Anterior cingulate cortex (tissue), 58 donors: ENCODE measurements at places on chromosomes 1 and 21.

- no peak for DNase-seq
Observed at GRCh38 chr1:5475572-5475971, 516.7 kb downstream of the NPHP4 start.

DNA sequence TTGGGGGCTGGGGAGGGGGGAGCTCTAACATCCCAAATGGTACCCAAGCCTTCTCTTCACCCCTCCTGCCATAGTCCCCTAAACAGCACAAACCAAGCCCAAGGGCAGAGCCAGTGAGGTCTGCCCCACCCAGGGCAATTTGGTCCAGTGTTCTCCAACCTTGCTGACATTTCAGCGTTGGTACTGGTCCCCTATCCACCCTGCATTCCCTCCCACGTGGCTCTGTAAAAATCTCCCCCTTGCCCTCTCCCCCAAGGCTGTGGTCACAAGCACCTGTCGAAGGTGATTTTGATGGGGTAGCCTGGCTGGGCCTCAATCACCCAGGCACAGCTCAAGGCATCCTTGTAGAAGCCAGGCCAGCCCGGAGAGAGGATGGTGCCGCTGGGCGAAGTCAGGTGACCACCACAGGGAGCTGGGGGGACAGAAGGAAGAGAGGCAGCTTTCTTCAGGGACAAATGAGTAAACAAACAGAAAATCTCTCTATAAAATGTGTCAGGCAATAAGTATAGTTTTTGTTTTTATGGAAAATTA lies 137.5 kb upstream of the HMGB4 start:
- no peak for DNase-seq

- DNase-seq: no peak
Observed at GRCh38 chr1:56904663-56905397, 50.2 kb downstream of the C8A start.

- DNase-seq: no peak
Observed at GRCh38 chr21:39006571-39007311, 176.5 kb downstream of the PSMG1 start.

DNA sequence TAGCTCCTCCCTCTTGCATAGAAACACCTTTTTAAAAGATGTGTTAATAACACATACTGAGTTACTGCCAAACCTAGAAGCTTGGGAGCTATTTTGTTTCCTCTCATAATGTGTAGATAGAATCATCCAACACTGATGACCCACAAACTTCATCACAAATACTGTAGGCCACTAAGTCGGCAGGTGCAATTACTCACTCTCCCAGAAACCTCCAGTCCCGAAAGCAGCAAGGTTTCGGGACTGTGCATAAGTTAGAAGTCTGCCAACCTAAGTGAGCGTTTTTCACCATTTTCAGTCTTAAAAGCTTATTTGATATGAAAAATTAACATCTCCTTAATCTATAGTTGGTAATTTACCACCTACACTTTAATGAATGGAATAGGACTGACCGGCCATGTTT lies 32.0 kb downstream of the C1orf198 start:
- no peak for DNase-seq

DNA sequence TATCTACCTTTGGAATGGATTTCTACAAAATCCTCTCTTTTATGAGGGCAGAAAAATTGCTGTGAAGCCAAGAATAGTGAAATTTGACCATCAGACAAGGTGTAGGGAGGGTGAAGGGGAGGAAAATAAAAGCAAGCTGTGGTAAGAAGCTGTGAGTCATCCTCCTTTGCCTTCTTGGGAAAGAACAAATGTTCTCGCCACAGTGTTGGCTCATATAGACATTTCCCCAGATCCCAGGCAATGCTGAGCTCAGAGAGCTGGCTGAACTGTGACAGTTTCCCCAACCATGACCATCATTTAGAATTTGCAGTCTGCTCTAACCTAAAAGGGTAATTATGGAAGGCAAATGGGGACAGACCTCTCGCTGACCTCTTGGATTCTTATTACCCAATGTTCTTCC lies 235.4 kb downstream of the PBX1 start:
- DNase-seq: no peak

GRCh38 chr1:110502402-110503151 lies 16.4 kb downstream of the KCNA10 start:
- no peak for DNase-seq

DNA sequence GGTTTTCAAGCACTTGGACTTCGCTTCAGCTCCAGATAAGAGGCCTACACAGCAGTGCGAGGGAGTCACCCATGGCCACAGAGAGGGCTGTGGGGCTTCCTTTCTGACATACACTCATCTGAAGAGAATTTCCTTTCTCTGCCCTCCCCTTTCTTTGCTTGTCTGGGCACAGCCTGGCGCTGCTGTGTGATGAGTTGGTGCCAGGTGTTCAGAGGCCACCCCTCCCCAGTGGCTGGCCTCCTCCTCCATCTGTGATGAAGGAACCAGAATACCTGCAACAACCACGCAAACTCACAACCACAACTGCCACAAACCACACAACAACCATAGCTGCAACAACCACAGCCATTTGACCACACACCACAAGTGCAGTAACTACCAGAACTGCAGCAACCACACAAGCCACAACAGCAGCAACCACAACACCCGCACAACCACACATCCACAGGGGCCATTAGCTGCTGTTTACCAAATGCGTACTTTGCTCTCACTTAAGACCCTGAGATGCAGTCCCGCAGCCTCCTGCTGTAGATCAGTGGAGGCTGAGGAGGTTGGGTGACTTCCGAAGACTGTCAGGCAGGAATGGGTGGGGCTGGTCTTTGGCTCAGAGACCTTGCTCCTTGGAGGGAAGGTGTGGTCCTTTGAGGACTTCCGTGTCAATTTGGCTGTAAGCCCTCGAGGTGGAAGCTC lies 71.1 kb downstream of the IER5 start:
- no peak for DNase-seq

- DNase-seq: no peak
Observed at GRCh38 chr1:11935057-11935412, 518 bp downstream of the PLOD1 start.

GRCh38 chr1:56901716-56902115 lies 47.1 kb downstream of the C8A start:
- DNase-seq: no peak

GRCh38 chr1:153536671-153537375 lies 1.0 kb upstream of the S100A6 start:
- DNase-seq: no peak

- DNase-seq: no peak
Observed at GRCh38 chr1:28123461-28123961, 35.1 kb upstream of the EYA3 start.

GRCh38 chr1:158353303-158354075 lies at the start of gene CD1E:
Gene CD1E, plus strand, starts transcription at chr1:158353894. Its CDS starts 95 bp downstream, at chr1:158353989.
- no peak for DNase-seq

DNA sequence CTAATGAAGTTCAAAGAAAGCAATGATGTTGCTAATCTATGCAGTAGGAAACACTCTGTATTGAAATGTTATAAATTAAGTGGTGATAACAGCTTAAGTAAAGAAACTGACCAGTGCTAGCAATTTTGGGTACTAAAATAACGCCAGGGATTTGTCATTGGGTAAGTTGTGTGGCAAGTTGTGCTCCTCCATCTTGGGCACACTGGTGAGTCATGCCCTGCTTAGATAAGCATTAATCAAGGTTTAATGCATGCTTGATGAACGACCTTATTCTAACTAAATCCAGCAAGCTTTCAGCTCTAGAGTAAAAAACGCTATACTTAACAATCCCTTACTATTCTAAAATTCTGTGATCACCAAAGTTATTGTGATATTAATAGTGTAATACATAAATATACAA lies 25.2 kb downstream of the VAMP4 start:
- DNase-seq: no peak

- no peak for DNase-seq
Observed at GRCh38 chr1:21594935-21595897, 73.9 kb downstream of the RAP1GAP start.

DNA sequence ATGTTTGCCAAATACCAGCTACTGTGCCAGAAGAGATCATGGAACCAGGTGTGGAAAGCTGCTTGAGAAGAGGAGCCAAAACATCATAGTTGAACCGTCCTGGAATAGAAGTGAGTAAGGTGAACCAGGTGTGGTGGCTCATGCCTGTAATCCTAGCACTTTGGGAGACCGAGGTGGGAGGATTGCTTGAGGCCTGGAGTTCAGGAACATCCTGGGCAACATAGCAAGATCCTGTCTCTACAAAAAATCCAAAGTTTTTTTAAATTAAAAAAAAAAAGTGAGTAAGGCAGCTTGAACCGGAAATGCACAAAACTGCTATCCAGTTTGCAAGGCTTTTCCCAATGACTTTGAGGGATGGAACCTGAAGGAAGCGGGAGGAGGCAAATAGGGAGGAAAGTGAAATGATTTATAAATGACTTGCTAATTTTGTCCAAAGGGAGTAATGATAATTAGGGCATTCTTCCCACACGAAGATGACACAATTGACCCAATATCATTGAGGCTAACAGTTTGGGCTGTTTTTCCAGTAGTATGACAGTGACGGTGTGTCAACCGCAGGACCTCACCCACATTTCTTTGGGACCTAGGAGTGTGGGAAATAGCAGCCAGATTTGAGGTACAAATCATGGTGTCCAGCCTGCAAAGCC lies 1.5 kb upstream of the CNN3 start:
- no peak for DNase-seq

DNA sequence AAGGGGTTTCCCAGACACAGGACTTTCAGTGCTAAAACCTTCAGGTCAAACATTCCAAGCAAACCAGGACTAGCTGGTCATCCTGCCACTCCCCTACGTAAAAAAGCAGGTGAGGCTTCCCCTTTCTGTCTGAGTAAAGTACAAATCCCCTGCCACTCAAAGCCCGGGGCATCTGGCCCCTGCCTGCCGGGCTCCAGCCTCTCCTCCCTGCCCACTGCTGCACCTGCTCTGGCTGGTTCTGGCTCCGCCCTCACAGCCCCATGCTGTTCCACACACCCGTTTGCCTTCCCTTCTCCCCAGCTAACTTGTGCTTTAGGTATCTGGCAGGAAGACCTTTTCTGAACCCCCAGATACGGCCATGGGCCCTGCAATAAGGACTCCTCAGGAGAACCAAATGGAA lies 23.3 kb upstream of the S100A7 start:
- DNase-seq: no peak

DNA sequence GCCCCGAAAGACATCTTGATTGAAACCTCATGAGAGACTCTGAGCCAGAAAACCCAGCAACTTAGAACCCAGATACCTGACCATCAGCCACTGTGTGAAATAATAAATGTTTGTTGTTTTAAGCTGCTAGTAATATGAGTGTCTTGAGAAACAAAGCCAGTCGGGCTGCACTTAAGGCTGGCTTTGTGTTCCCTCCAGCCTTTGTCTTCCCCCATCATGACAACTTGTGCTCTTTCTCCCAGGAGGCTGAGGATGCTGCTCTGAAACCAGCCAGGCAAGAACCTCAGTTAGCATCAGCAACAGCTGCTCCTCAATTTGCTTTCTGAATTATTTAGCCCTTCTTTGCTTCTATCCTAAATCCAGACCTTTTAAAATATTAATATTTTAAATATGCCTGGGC lies 78.2 kb downstream of the SLC16A1 start:
- no peak for DNase-seq

GRCh38 chr1:55284856-55285255 lies 69.7 kb upstream of the USP24 start:
- no peak for DNase-seq
